Breast epithelium (tissue), 4 donors: ENCODE measurements at places on chromosomes 13 and 19. TPM values are rescaled to one million over a fixed set of nuclear protein-coding genes. Genes with fewer than 3 reads are reported as not detected.

- no peak for DNase-seq
- H3K4me1 ChIP-seq = no peaks in the 10 kb centered on the region
- no peak overlapping the region for H3K27ac ChIP-seq
- H3K27me3 ChIP-seq = no peaks in the 10 kb centered on the region
- no peak overlapping the region for H3K4me3 ChIP-seq
Observed at GRCh38 chr13:44347949-44348348, 25.7 kb upstream of the SERP2 start.

- H3K36me3 ChIP-seq = no peaks in the 10 kb centered on the region
- no peaks in the 10 kb centered on the region for H3K4me1 ChIP-seq
- no peaks in the 10 kb centered on the region for H3K27me3 ChIP-seq
- no peak for DNase-seq
- H3K4me3 ChIP-seq = peak overlapping the region; percentile 92
Observed at GRCh38 chr19:1606138-1606651, 933 bp upstream of the UQCR11 start.

MBD3L4 gene
- total RNA-seq = not detected

TEX26 gene
- 0.48 TPM for total RNA-seq

TICAM1 gene
- 3.5 TPM for total RNA-seq

GRCh38 chr13:106520251-106521054 lies 15.0 kb downstream of the EFNB2 start:
- H3K27ac ChIP-seq = no peak overlapping the region
- no peaks in the 10 kb centered on the region for H3K27me3 ChIP-seq
- H3K36me3 ChIP-seq = no peaks in the 10 kb centered on the region
- peaks cover 5% of the 10 kb centered on the region for H3K4me1 ChIP-seq

RNF113B gene
- not detected for total RNA-seq

DNA sequence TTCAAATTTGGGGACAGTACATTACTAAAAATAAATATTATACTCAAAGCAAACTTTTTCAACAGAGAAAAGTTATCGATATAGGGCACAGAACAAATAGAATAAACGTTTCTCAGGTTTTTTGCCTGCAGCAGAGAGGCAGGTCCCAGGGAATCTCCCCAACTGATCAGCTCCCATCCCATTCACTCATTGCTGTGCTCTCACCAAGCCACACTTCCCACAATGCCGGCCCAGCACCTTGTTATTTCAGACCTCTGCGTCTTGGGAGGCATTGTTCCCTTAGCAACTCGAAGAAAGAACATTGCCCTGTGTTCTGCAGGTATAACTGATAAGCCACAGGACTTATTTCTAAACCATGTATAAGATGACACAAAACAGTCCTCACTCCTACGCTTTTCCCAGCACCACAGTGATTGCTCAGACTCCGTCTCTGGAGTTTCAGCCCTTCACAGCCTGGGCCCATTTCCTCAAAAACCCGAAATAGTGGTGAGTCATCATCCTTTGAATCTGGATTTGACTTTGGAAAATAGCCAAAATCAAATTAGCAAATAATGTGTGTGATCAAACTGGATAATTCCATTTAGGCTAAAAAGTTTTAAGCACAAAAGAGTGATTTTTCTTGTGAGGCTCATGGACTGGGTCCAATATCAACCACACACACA lies 100.4 kb downstream of the DCLK1 start:
- no peaks in the 10 kb centered on the region for H3K27me3 ChIP-seq
- peaks cover 7% of the 10 kb centered on the region for H3K4me1 ChIP-seq
- no peak for DNase-seq
- H3K36me3 ChIP-seq = no peaks in the 10 kb centered on the region
- H3K27ac ChIP-seq = peak overlapping the region; percentile 72

GRCh38 chr13:75620020-75620419 lies 16.1 kb upstream of the LMO7 start:
- no peaks in the 10 kb centered on the region for H3K4me1 ChIP-seq
- no peak overlapping the region for H3K27ac ChIP-seq
- no peaks in the 10 kb centered on the region for H3K36me3 ChIP-seq
- H3K27me3 ChIP-seq = no peaks in the 10 kb centered on the region
- no peak for DNase-seq

BRME1 gene
- 1.6 TPM for total RNA-seq

GRCh38 chr19:10884274-10884673 lies 12.9 kb downstream of the CARM1 start:
- no peaks in the 10 kb centered on the region for H3K4me1 ChIP-seq
- no peak overlapping the region for H3K4me3 ChIP-seq
- H3K27me3 ChIP-seq = no peaks in the 10 kb centered on the region
- DNase-seq = no peak
- H3K27ac ChIP-seq = no peak overlapping the region

- no peaks in the 10 kb centered on the region for H3K36me3 ChIP-seq
- no peak for DNase-seq
- H3K4me1 ChIP-seq = no peaks in the 10 kb centered on the region
- H3K27me3 ChIP-seq = no peaks in the 10 kb centered on the region
- H3K27ac ChIP-seq = no peak overlapping the region
Observed at GRCh38 chr13:22848539-22849052, 332.2 kb upstream of the SGCG start.

- no peak overlapping the region for H3K4me3 ChIP-seq
- H3K27me3 ChIP-seq = no peaks in the 10 kb centered on the region
- H3K36me3 ChIP-seq = no peaks in the 10 kb centered on the region
- H3K27ac ChIP-seq = no peak overlapping the region
- DNase-seq = no peak
Observed at GRCh38 chr13:22111961-22112360, 441.1 kb downstream of the FGF9 start.

GRCh38 chr19:47075179-47075810 lies 26.9 kb upstream of the TMEM160 start:
- H3K4me1 ChIP-seq = no peaks in the 10 kb centered on the region
- H3K27me3 ChIP-seq = no peaks in the 10 kb centered on the region
- no peak for DNase-seq
- no peak overlapping the region for H3K27ac ChIP-seq
- H3K4me3 ChIP-seq = no peak overlapping the region

ASPDH gene
- not detected for total RNA-seq

NLRP11 gene
- total RNA-seq = not detected
